ENCODE measurements at places on chromosomes 6 and 20. TPM values are rescaled to one million over a fixed set of nuclear protein-coding genes. Genes with fewer than 3 reads are reported as not detected.

ISM1 gene
- 0.78 TPM for total RNA-seq

DNA sequence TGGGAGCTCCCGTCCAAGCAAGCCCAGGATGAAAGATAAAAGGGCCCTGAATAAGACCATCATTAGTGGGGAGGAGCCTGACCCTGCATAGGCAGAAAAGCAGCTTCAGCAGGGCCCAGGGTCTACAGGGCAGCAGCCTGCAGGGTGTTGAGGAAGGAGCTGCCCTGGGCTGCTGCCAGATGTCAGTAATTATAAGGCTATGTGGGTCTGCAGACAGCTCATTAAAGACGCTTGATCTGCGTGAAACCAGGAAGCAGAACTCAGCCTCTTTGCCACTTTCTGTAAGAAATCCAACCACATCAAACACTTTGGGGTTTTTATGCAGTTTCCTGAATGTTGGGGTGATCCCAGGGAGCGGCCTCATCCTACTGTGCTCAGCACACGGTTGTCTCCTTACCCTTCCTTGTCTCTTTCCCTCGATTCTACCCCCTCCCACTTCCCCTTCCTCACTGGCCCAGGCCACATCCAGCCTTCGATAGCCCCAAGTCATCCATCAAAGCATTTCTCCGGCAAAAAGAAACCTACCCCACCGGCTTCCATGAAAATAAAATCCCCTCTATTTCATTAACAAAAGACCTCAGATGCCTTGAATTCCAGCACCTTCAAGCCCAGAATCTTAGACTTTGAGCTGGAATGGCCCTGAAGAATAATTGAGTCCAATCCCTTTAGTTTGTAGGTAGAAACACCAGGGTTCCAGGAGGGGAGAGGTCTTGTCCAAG is 1.0 kb upstream of the TGM6 start:
- no peak for DNase-seq

GRCh38 chr6:84390334-84390733 is 162.9 kb upstream of the CEP162 start:
- DNase-seq = no peak

GRCh38 chr20:23875606-23876237 is 3.8 kb downstream of the CST5 start:
- no peak for DNase-seq

GRCh38 chr20:1845163-1845523 is 50.1 kb upstream of the SIRPA start:
- DNase-seq = no peak

GRCh38 chr20:33373735-33374605 is 27.3 kb downstream of the CDK5RAP1 start:
- DNase-seq = no peak

DNA sequence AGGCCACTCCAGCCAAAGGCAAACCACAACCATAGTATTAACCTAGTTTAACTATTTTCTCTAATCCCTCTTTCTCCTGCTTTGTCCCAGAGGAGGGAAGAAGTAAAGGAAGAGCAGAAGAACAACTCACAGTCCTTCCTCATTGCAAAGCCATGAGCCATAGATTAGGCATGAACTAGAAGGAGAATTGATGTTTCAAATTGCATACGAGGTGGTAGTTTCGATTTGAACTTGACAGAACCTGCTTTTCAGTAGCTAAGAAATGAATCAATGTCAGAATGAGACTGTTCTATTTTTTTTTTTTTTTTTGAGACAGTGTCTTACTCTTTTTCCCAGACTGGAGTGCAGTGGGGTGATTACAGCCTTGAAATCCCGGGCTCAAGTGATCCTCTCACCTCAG is 48.3 kb downstream of the PROKR2 start:
- no peak for DNase-seq
